ENCODE measurements at places on chromosomes 6 and 20.

DNA sequence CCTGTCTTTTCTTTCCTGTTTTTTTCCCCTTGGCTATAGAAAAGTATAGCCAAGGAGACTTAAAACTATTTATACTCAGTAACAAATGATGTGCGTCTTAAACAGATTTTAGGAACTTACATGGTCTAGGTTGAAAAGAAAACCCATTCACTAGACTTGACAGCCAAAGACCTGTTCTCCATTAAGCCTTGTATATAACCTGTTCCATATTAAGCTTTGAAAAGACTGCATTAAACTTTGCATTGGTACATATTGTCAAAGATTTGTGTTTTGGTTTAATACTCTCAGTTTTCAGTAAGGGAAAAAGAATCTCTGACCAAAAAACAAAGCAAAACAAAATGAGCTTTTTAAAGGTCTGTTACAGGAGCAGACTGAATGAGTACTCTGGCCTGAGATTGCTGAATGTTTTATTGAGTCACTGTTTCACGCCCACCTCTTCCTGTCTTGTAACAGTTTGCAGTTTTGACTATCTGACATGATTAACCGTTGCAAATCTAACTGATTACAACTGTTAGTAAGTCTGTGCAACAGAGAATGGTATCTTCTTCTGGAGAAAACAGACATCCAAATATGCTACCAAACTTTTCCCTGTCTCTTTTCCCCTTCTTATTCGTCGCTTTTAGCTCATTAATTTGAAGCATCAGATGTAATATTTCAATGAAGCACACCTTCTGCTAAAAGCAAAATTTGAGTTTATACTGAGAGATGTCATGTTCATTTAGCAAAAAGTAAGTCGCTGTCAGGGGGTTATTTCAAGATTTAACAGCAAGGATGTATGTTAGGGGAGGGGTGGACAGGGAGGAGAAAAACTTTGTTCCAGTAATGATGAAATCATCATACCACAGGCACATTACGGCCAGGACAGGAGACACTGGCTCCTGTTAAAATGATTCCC is 59.1 kb upstream of the SUPT3H start:
- H3K27ac ChIP-seq: peak overlapping the region; percentile 23
- H3K27me3 ChIP-seq: peaks cover 5% of the 10 kb centered on the region
- peak; percentile 32 for DNase-seq
- H3K36me3 ChIP-seq: no peaks in the 10 kb centered on the region

- no peaks in the 10 kb centered on the region for H3K27me3 ChIP-seq
- H3K4me3 ChIP-seq: no peak overlapping the region
- H3K27ac ChIP-seq: no peak overlapping the region
- no peaks in the 10 kb centered on the region for H3K4me1 ChIP-seq
- no peaks in the 10 kb centered on the region for H3K36me3 ChIP-seq
- no peak for DNase-seq
Observed at GRCh38 chr6:170199716-170200115, 91.2 kb downstream of the DLL1 start.

DNA sequence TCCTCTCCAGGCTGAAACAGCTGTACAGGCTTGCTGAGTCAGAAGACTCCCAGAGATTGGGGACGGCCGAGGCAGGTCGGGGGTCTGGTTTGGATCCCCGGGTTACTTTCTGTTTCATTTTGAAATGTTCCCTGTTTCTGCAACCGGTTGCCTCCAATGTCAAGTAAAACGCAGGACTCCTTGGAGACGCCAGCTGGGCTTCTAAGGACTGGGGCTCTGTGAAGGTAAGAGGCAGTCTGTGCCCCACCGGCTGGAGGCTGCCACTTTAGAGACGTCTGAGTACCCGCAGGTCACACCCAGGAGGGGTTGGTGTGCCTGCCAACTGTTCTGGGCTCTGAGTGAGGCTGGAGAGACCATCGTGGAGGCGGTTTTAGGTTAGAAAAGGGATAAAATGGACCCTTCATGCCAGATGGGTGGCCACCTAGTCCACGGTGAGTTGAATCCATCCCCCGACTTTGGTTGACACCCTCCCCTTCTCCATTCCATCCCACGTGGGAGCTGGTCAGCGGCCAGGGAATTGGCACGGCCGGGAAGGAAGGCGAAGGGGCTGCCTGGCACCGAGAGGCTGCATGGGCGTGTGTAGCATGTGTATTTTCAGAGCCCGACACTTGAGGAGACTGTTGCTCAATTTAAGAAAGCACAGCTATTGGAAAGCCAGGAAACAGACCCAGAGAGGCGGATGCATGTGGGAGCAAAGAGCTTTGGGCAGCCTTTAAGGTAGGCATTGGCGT is 240.9 kb downstream of the PHACTR1 start:
- peak overlapping the region; percentile 80 for H3K4me3 ChIP-seq
- no peaks in the 10 kb centered on the region for H3K36me3 ChIP-seq
- DNase-seq: peak; percentile 76
- no peaks in the 10 kb centered on the region for H3K27me3 ChIP-seq

- peaks cover 28% of the 10 kb centered on the region for H3K27me3 ChIP-seq
- no peak overlapping the region for H3K27ac ChIP-seq
- H3K36me3 ChIP-seq: no peaks in the 10 kb centered on the region
- no peak for DNase-seq
Observed at GRCh38 chr6:26342106-26343004, 22.6 kb upstream of the BTN3A2 start.

DNA sequence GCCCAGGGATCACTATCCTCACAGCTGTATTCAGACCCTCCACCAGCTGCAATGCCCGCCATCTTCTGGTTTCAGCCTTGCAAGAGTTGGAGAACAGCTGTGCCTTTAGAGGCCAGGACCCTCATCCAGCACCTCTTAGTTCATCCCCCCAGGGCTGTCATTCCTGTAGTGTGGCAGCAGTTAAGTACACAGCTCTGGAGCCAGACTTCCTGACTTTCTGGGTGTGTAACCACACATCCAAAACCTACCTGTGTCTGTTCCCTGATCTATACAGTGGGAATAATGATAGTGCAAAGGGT is 452 bp upstream of the TREM2 start:
- H3K27me3 ChIP-seq: no peaks in the 10 kb centered on the region
- DNase-seq: no peak
- no peaks in the 10 kb centered on the region for H3K36me3 ChIP-seq
- no peak overlapping the region for H3K4me3 ChIP-seq
- no peaks in the 10 kb centered on the region for H3K4me1 ChIP-seq

DNA sequence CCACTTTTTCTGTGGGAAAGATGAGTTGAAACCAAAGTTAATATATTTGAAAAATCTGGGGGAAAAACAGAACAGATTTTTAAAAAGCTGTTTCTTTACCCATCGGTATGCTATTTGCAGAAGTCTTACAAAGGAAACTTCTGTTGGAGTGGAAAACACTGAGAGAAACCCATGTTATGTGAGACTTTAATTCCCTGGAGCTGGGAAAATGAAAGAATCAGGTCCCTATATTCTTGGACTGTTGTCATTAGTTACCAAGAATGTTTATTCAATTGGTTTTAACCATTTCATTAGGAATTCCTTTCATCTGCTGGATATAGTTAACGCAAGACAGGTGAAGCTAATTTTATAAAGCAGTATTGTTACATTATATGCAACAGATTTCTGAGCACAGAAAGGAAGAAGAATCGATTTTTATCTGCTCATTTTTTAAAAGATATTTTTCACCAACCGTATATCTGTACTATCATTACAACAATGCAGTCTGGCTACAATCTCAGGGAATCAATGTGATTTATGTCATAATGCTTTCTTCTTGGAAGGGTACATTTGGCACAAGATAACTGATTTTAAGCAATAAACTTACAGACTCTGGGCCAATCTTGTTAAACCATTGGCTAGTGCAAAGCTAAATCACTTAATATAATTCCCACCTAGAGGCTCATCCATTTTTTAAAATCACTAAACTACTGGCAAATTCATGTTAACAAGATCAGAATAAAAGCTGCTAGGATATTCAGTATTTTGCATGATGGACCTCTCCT is 170.0 kb downstream of the MOXD1 start:
- no peak overlapping the region for H3K4me3 ChIP-seq
- DNase-seq: no peak
- peaks cover 11% of the 10 kb centered on the region for H3K4me1 ChIP-seq
- H3K36me3 ChIP-seq: no peaks in the 10 kb centered on the region

GRCh38 chr20:5848711-5849505 is 98.7 kb downstream of the SHLD1 start:
- no peak overlapping the region for H3K4me3 ChIP-seq
- H3K4me1 ChIP-seq: peaks cover 29% of the 10 kb centered on the region
- H3K27ac ChIP-seq: no peak overlapping the region
- no peaks in the 10 kb centered on the region for H3K36me3 ChIP-seq
- no peak for DNase-seq
- H3K27me3 ChIP-seq: no peaks in the 10 kb centered on the region

DNA sequence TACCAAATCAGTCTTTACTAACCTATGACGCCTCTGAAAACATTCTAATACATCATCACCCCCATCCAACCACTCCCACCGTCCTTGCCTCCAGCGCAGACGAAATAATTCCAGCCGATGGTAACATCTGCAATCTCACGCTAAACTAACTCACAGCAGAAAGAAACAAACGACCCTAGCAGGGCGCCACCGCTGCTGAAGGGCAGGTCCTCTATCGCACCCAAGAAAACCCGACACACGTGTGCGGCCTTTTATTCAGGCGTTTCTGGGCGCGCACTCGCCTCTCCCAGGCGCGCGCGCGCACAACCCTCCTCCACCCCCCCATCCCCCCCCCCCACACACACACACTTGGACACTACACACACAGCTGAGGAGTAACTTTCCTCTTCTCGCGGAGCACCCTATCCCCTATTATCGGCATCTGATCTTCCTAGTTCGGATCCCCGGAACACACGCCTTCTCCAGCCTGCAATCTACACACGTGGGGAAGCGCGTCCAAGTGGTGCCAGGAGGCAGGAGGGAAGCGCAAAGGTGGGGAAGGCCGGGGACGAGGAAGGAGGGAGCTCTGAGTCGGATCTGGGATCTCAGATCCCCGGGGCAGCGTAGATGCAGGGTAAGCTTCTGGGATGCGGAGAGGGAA is 1.4 kb downstream of the GFOD1 start:
- no peaks in the 10 kb centered on the region for H3K36me3 ChIP-seq
- peak overlapping the region; percentile 89 for H3K27ac ChIP-seq
- H3K27me3 ChIP-seq: no peaks in the 10 kb centered on the region
- DNase-seq: no peak
- peaks cover 18% of the 10 kb centered on the region for H3K4me1 ChIP-seq
- peak overlapping the region; percentile 89 for H3K4me3 ChIP-seq

DNA sequence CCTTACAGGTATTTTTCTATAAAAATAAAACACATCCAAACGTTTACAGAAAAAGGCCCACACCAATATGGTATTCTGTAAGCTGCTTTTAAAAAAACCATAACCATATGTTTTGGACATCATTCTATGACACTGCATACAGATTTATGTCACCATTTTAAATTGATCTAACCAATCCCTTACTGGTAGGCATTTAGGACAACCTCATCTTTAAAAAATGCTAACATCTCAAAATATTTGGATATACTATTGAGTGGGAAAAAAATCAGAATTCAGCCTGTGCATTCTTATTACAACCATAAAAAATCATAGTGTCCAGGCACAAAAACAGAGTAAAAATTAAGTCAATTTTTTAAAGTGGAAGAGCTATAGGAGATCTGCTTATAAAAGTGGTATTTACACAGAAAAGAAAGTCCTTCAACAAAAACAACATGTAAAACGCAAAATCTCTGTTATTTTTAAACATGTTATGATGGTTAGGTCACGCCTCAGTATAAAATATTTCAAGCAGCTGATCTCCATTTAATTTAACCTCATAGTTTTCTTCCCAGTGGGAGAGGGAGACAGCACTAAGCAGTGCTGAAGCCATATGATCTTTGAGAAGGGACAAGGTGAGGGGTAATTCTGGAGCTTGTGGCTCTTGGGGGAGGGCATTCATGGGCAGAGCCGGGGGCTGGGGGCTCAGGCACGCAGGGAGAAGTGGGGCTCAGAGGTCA is 21.2 kb downstream of the TRAM2 start:
- no peak overlapping the region for H3K4me3 ChIP-seq
- peaks cover 64% of the 10 kb centered on the region for H3K4me1 ChIP-seq
- H3K27me3 ChIP-seq: no peaks in the 10 kb centered on the region
- no peak overlapping the region for H3K27ac ChIP-seq
- no peak for DNase-seq

GRCh38 chr6:45156075-45156474 is 172.1 kb upstream of the RUNX2 start:
- no peaks in the 10 kb centered on the region for H3K27me3 ChIP-seq
- H3K4me1 ChIP-seq: no peaks in the 10 kb centered on the region
- no peak for DNase-seq
- H3K27ac ChIP-seq: no peak overlapping the region
- no peaks in the 10 kb centered on the region for H3K36me3 ChIP-seq
